ENCODE measurements at places on chromosomes 5 and 9.
A peak's percentile ranks its signal among the peaks of the same experiment; 100 is the strongest.

DNA sequence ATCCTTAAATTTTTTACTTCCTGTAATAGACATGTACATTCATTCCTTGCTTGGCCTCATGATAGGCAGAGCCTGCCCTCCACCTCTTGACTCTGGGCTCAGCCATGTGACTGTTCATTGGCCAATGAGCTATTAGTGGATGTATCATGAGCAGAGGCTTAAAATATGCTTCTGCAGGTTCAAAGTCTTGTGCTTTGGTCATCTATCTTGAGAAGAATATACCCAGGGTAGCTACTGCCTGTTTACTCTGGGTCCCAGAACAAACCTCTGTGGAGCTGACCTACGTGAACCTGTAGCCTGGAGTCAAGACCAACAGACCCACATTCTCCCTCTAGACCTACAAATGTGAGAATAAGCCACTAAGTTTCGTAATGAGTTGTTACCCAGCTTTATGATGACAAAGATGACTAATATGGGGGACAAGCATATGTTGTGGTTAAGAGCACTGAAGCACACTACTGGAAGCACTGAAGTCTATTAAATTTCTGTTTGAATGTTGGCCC lies 244.4 kb downstream of the MAST4 start:
- no peak for DNase-seq

DNA sequence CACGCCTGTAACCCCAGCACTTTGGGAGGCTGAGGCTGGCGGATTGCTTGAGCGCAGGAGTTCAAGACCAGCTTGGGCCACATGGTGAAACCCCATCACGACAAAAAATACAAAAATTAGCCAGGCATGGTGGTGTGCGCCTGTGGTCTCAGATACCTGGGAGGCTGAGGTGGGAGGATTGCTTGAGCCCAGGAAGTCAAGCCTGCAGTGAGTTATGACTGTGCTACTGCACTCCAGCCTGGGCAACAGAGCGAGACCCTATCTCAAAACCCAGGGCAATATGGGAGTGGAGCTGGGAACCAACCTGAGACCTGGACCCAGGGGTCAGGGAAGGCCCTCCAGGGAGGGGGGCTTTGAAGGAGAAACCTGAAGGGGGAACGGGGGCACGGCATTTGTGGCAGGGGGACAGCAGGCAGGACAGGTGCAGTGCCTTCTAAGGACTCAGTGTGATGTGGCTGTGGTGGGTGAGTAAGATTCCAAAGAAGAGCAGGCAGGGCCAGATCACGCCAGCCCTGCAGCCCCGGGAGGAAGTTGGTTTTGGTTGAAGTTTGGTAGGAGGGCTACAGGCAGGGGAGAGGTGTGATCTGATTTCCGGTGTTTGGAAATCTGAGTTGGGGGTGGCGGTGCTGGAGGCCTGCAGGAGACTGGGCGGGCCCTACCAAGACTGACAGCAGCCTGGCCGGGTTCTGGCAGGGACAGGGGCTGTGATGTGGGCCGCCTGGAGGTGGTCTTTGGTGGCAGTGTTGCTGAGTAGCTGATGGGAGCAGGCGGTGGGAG lies 46.2 kb downstream of the NTNG2 start:
- DNase-seq, result no peak

DNA sequence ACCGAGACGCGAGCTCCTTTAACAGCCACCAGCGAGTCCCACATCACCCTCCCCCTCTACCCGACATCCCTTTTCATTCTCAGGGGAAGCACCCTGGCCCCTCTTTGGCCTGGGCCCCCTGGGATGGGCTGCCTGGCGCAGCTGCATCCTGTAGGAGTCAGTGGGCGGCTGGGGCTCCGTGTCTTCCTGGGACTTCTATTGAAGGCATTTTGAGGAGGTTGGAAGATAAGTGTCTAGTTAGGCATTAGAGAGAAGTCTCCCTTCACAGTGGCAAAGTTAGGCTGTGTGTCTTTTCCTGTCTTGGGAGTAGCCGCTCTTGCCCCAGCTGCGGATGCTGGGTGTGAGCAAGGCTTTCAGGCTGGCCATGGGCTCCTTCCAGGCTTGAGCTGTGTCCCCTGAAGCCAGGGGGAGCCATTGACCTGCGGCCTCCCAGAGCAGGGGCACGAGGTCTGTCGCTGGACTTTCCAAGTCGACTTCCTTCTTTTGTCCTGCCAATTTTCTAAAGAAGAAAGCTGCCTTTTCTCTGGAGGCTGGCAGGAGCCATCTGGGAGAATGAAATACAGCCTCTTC lies 18.6 kb upstream of the NKD2 start:
- no peak for DNase-seq

DNA sequence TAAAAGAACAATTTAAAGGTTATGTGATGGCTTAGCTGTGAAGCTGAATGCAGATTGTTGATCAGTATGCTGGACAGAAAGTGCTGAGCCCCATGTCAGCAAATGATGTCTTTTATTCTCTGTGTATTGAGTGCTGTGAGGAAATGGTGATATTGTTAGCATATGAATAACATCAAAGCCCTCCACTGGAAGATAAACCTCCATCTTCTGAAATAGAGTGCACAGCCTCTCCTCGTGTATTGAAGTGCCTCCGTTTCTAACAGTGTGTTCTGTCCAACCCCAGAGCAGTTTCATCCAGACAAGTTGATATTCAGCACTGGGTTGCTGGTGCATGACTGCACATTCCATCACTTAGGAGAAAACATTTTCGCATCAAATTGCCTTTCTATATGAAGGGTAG lies 242.9 kb downstream of the CSNK1G3 start:
- no peak for DNase-seq

GRCh38 chr9:130543859-130544258 lies 35.5 kb upstream of the FUBP3 start:
- no peak for DNase-seq

DNA sequence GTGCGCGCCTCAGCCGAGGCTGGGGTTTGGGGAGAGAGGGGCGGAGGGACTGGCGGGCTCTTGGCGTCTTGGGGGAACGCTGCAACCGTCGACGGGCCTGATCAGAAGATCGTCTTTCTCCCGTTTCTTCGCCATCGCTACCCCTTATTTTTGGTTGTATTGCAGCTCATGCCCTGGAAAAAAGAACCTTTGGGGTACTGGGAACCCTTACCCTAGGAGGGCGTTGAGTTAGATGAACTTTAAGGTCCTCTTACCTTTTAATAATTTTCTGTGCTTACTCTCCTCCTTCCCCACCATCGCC lies 719 bp downstream of the PAIP2 start:
- no peak for DNase-seq

GRCh38 chr5:136011414-136012001 lies 17.3 kb upstream of the TGFBI start:
- no peak for DNase-seq

DNA sequence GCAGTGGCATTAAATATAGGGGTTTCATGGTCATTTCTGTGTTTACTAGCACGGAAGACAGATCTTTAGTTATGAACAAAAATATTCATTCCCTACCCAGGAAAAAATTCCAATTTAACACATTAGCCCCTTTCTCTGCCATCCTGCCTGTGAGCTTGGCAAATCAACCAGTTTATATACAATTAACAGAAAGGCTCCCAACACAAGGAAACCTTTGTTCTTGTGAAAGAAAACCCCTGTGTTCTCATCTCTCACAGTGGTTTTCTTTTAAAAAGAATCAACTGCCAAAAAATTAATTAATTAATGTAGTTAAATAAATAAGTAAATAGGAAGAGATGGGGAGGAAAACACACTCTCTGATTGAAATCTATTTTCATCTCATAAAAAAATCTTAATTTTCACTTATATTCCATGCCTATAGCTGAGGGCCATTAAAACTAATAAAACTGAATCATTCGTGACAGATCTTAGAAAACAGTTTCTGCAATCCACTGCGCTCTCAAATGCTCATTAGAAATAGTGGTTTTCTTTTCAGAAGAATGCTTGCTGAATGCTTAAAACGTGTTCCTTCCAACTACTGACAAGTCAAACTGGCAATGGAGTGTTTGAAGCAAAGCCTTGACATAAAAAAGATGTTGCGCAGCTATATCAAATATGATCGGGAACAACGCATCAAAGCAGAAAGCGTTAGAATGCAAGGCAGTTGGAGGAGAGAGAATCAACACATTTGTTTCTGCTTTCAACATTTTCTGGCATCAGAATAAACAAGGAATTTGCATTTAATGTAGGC lies 387.7 kb downstream of the TLR4 start:
- DNase-seq, result no peak

DNA sequence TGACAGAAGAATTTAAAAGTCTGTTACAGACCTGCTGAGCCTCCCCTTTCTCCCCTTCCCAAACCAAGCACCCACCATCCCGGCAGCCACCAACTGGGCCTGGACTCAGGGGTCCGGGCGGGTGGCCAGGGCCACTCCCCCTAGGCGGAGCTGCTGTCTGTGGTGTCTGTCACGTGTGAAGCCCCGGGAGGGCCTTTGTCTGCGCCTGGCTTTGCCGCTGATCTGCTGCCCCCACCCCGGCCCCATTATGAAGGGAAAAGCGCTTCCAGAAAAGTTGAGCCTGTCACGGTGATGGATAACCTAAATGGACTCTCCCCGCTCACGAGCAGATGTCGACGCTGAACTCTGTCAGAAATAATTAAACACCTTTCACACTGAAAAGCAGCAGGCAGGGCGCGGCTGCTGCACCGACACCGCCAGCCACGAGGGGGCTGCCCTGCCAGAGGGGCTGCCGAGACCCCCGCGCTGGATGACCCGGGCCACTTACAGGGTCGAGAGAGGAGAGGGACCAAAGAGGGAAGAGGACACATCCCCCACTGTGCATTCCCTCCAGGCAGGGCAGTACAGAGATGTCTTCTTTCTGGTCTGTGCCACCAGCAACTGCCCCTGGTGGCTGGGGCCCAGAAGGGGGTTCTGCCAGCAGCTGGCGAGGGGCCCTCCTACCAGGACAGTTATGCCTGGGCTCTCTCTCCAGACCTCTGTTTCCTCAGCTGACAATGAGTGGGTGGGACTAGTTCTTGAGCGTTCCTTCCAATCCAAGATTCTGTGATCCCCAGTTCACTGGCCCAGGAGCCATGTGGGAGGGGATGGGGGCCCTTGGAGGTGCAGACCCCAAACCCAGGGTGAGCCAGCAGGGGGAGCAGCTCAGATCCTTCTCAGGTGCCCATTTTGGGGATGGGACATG lies 36.0 kb upstream of the BARHL1 start:
- no peak for DNase-seq

GRCh38 chr9:134225186-134225585 lies 60.8 kb upstream of the RNU6ATAC start:
- no peak for DNase-seq

GRCh38 chr5:71891856-71892255 lies 172.8 kb downstream of the CARTPT start:
- no peak for DNase-seq

DNA sequence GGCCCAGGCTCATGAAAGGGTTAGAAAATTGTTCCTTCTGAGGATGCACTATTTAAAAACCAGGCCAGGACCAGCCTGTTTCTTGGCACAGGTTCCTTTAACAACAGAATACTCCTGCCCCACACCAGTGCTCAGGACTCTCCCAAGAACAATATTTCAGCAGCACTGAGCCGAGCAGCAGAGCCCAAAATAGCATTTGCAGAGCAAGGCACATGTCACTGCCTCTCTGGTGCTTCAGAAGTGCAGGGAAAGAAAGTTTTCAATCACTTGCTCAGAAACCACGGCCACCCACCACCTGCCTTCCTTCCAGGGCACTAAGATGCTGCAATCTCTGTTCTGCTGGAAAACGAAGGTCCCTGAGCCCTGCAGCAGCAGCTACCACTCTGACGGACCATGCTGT lies 77.6 kb downstream of the SIL1 start:
- DNase-seq, result no peak

- no peak for DNase-seq
Measured at GRCh38 chr9:127897193-127897692, 2.2 kb downstream of the ST6GALNAC6 start.

GRCh38 chr5:170818232-170818631 lies 34.7 kb downstream of the GABRP start:
- DNase-seq, result no peak

- no peak for DNase-seq
Measured at GRCh38 chr5:134649163-134649835, 714 bp downstream of the SEC24A start.

GRCh38 chr9:16625811-16626210 lies 244.7 kb downstream of the BNC2 start:
- DNase-seq, result no peak

DNA sequence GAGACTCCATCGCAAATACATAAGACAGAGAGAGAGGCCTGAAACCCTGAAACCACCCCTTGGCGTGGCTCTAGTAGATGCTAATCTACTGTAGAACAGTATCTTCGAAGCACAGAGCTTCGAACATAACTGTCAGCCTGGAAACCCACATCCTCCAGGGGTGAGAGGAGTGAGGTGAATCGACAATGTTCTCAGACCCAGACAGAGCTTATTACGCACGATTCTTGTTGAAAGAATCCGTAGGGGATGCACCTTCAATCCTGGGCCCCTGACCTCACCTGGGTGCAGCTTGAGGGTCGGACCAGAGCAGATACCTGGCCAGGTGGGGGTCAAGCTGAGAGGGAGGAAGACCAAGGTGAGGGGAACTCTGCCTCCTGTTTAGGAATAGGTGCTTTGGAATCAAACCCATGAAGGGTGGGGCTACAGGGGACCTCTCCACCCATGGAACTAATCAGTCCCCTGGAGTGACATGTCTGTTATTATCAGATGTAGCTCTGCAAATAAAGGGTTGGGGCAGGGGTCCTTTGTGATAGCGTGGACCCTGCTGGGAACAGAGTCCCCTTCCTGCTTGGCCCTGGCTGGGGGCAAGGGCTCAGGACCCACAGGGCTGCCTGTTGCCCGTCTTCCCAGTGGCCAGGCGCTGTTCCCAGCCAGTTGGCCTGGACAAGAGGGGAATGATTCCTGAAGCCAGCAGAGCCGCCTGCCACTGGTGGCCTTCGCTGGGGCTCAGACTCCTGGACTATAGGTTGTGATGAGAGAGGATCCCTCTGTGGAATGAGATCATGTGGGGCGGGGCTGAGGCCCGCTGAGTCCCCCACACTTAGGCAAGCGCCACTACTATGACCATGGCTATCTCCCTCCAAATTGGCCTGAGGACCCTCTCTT lies 41.2 kb downstream of the DBH start:
- peak; percentile 22 for DNase-seq

GRCh38 chr9:90069085-90069484 lies 464.3 kb downstream of the GADD45G start:
- DNase-seq, result no peak

DNA sequence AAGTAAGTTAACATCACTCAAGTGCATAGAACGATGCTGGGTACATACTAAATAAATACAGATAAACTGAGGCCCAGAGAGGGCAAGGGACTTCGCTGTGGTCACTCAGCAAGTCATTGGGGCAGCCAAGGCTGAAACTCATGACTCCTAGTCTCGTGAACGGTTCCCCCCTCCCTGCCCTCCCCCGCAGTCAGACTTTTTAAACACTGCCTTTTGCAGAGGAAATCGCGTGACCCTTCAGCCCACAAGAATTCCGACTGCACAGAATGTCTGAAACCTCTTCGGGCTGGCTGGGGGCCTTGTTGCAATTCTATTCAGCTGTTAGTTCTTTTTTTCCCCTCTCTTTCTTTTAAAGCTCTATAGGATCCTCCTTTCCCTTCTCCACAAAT lies 28.1 kb downstream of the NEK6 start:
- DNase-seq, result peak; percentile 17

- DNase-seq, result no peak
Measured at GRCh38 chr5:17132444-17133083, 84.9 kb upstream of the BASP1 start.

GRCh38 chr9:99474186-99474585 lies 252.1 kb downstream of the SEC61B start:
- no peak for DNase-seq
